ENCODE measurements at places on chromosomes 5 and 9.

DNA sequence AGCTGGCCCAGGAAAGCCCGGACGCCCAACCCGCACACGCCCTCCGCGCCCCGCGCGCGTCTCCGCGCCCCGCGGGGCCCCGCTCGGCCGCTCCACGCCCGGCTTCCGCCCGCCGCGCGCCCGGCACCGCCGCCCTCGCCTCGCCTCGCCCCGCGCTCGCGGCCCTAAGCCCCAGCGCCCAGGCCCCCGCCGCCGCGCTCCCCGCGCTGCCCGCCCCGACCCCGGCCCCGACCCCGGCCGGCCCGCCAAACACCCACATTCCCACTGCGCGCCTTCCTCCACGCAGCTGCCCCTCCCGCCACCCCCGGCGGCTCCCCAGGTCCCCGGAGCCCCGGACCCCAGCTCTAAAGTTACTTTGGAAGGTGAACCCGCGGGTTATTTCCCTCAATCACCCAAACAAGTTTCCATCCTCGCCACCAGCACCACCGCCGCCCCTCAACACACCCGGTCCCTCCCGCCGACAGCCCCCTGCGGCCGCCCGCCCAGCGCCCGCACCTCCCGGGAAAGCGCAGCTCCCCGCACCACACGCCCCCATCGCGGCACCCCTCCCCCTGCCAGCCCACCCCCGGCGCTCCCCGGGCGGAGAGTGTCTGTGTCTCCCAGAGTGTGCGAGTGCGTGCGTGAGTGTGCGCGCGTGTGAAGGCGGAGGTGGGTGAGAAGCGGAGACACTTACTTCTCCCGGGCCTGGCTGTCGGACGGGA is 439 bp downstream of the SSBP2 start:
- no peak for DNase-seq

DNA sequence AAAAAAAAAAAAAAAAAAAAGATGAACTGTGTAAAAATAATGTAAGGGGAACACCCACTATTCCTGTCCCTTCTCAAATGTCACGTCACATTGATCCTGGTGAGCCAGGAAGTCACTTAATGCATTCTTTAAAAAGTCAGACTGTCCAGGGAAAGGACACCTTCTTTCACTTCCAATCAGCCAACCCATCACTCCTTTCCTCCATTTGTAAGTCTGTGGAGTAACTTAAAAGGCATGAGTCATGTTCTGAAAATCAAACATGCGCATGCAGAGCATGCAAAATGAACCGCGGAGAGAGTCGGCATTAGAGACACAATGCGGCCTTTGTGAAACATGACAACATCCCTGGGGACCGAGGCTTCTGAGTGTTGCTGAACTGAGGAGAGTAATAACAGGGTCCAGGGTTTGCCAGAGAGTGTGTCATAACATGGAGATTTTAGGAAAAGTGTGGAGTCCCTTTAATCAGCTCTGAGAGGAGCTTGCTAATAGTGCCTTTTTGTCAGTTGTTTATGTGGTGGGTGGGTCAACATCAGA is 77.6 kb upstream of the SEMA6A start:
- DNase-seq: peak; percentile 75

DNA sequence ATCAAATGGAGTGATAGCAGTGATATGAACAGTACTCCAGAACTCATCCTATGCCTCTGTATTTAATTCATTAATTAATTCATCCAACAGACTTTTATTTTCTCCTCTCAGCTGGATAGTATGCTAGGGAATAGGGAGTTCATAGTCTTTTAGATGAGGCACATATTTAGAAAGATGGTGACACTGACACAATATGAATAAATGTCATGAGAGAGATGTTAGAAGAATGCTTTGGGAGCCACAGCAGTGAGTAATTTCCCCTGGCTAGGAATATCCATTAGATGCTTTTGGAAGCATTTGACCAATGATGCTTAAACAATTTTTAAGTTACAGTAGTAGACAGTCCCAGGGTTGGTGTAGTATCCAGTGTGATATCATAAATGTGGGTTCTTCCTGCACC is 428.7 kb upstream of the SGCD start:
- DNase-seq: peak; percentile 80

DNA sequence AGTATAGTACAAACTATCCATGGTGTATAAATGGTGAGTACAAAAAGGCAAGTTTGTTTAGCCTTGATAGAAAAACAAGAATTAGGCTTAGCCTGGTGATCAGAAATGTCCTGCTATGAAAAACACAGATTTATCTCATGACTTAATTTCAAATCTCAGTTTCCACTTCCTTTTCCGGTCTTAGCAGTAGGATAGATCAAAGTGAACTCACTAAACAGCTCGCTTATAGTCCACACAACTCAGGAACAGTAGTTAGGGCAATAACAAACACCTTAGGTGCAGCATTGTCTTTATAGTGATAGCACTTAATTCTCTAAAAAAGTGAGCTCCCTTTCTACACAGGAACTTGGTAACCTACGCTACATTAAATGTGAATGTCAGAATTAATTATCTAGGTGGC is 11.4 kb downstream of the GOLGA1 start:
- DNase-seq: no peak

DNA sequence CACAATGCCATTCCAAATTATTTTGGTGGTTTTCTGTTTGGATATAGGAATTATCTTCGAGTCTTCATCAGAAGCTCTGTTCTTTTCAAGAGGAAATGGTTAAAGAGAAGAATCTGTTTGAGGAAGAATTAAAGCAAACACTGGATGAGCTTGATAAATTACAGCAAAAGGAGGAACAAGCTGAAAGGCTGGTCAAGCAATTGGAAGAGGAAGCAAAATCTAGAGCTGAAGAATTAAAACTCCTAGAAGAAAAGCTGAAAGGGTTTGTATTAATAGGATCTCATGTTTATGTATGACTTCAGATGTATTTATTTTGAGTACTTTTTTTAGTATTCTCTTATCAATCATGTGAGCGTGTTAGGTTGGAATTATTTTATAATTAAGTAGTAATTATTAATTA is 15.0 kb downstream of the HMMR start:
- DNase-seq: no peak

GRCh38 chr9:68540712-68541535 is at the start of gene TMEM252:
Gene TMEM252 (minus strand): TSS chr9:68540883. CDS start chr9:68540814, 69 bp downstream.
- no peak for DNase-seq

GRCh38 chr9:111533099-111533790 is 8.3 kb downstream of the ZNF483 start:
- peak; percentile 16 for DNase-seq
